ENCODE measurements at places on chromosomes 4 and X. TPM values are rescaled to one million over a fixed set of nuclear protein-coding genes. Genes with fewer than 3 reads are reported as not detected.

Gene CDS1
- 21.6 TPM for total RNA-seq

Gene SRPX2
- total RNA-seq = 0.38 TPM

Gene MFAP3L
- 3.4 TPM for total RNA-seq

Gene BMP3
- 4.9 TPM for total RNA-seq

Gene NHSL2
- 3.4 TPM for total RNA-seq

Gene TIMP1
- total RNA-seq = 29.1 TPM

Gene SSX4B
- not detected for total RNA-seq

Gene ZNF732
- total RNA-seq = 2.2 TPM

Gene PAGE4
- total RNA-seq = not detected

Gene PABPC4L
- 4.5 TPM for total RNA-seq

Gene FANCB
- 8.0 TPM for total RNA-seq

Gene MAGEA11
- not detected for total RNA-seq

Gene PNCK
- total RNA-seq = 5.4 TPM

Gene P2RY10
- total RNA-seq = not detected

Gene EGF
- total RNA-seq = 0.47 TPM

Gene SLBP
- total RNA-seq = 56.5 TPM

Gene SMIM31
- total RNA-seq = not detected

Gene ITIH6
- not detected for total RNA-seq
